Cardiac muscle cell (in vitro differentiated cells and primary cell): ENCODE measurements at places on chromosomes 2 and 18. TPM values are rescaled to one million over a fixed set of nuclear protein-coding genes. Genes with fewer than 3 reads are reported as not detected.

Gene CCL20
- not detected in 2 replicates for total RNA-seq

GRCh38 chr18:51342815-51343214 is 145.3 kb upstream of the MEX3C start:
- DNase-seq, result peak; percentile 80
- H3K27me3 ChIP-seq, result no peaks in the 10 kb centered on the region
- H3K4me1 ChIP-seq, result no peaks in the 10 kb centered on the region

- no peaks in the 10 kb centered on the region for H3K4me1 ChIP-seq
- H3K4me3 ChIP-seq, result no peak overlapping the region
- DNase-seq, result no peak
- no peaks in the 10 kb centered on the region for H3K27me3 ChIP-seq
- H3K27ac ChIP-seq, result no peak overlapping the region
Observed at GRCh38 chr2:8332646-8333045, 349.2 kb upstream of the ID2 start.

GRCh38 chr2:204279819-204280218 is 265.5 kb upstream of the PARD3B start:
- no peak overlapping the region for H3K27ac ChIP-seq
- H3K4me1 ChIP-seq, result no peaks in the 10 kb centered on the region
- no peaks in the 10 kb centered on the region for H3K36me3 ChIP-seq
- no peak overlapping the region for H3K4me3 ChIP-seq
- peaks cover 2% of the 10 kb centered on the region for H3K27me3 ChIP-seq

Gene GKN1
- total RNA-seq, result not detected in 2 replicates

- H3K4me3 ChIP-seq, result no peak within 1 kb of the TSS
- H3K27me3 ChIP-seq, result no peaks in the 10 kb centered on the region
- H3K4me1 ChIP-seq, result peaks cover 21% of the 10 kb centered on the region
- H3K27ac ChIP-seq, result no peak within 1 kb of the TSS
- DNase-seq, result peak; percentile 40
- H3K36me3 ChIP-seq, result no peaks in the 10 kb centered on the region
Observed at GRCh38 chr2:174764280-174765255, at the start of gene CHRNA1. TSS of gene CHRNA1 (minus strand) at chr2:174764472. CDS start at chr2:174764394, 78 bp downstream.

DNA sequence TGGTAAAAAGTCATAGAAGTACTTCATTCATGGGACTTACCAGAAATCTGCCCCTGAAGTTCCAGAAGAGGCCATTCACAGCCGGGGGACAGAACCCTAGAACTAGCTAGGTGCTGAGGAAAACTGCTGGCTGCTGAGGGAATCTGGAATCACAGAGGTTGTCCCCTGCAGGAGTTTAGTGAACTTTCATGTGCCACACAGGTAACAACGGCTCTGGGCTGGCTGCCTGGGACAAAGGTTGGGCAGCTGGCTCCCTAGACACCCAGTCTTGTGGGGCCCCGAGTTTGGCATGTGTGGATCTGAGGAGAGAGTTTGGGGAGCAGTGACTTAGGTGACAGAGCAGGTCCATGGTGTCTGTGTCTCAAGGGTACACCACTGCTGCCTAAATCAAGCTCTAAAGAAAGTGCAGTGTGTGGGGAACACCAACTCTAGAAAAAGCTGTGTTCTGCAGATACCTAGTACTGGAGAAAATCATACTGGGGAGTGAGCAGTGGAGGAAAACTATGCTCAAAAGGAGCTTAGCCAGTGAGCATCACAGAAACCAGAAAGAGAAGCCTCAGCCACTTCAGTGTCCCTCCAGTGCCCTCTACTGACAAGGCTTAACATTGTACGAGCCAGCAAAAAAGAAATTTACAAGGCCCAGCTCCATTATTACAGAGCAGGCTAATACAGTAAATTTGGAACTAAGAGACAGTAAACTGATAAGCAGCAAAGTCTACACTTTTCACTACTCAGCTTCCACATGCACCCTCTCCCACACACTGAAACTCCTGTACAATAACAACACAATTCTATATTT is 15.2 kb downstream of the GALNT3 start:
- no peak overlapping the region for H3K4me3 ChIP-seq
- H3K27me3 ChIP-seq, result no peaks in the 10 kb centered on the region
- H3K36me3 ChIP-seq, result no peaks in the 10 kb centered on the region
- H3K4me1 ChIP-seq, result no peaks in the 10 kb centered on the region

- no peak overlapping the region for H3K4me3 ChIP-seq
- no peak overlapping the region for H3K27ac ChIP-seq
- no peaks in the 10 kb centered on the region for H3K36me3 ChIP-seq
- H3K4me1 ChIP-seq, result no peaks in the 10 kb centered on the region
- no peak for DNase-seq
Observed at GRCh38 chr2:181750305-181750704, 70.0 kb upstream of the NEUROD1 start.

GRCh38 chr18:14970027-14970426 is 222.1 kb downstream of the ANKRD30B start:
- no peak for DNase-seq
- no peaks in the 10 kb centered on the region for H3K4me1 ChIP-seq
- H3K27me3 ChIP-seq, result no peaks in the 10 kb centered on the region
- no peak overlapping the region for H3K4me3 ChIP-seq

Gene ESPNL
- 4.3 and 8.5 TPM in 2 replicates for total RNA-seq

Gene RBM45
- 10.7 and 13.3 TPM in 2 replicates for total RNA-seq

- H3K36me3 ChIP-seq, result no peaks in the 10 kb centered on the region
- peaks cover 21% of the 10 kb centered on the region for H3K4me1 ChIP-seq
- H3K4me3 ChIP-seq, result no peak overlapping the region
- DNase-seq, result no peak
Observed at GRCh38 chr2:180655842-180656454, 324.5 kb upstream of the UBE2E3 start.

- DNase-seq, result no peak
- no peaks in the 10 kb centered on the region for H3K27me3 ChIP-seq
- H3K36me3 ChIP-seq, result no peaks in the 10 kb centered on the region
- peak overlapping the region; percentile 78 for H3K27ac ChIP-seq
- no peak overlapping the region for H3K4me3 ChIP-seq
Observed at GRCh38 chr2:110747522-110748488, 15.4 kb downstream of the ACOXL start.

- peaks cover 5% of the 10 kb centered on the region for H3K4me1 ChIP-seq
- H3K4me3 ChIP-seq, result no peak overlapping the region
- H3K27me3 ChIP-seq, result no peaks in the 10 kb centered on the region
- no peak overlapping the region for H3K27ac ChIP-seq
Observed at GRCh38 chr2:111184725-111185310, 64.1 kb downstream of the BCL2L11 start.

- H3K36me3 ChIP-seq, result no peaks in the 10 kb centered on the region
- H3K4me1 ChIP-seq, result no peaks in the 10 kb centered on the region
- H3K27ac ChIP-seq, result no peak overlapping the region
- H3K4me3 ChIP-seq, result no peak overlapping the region
Observed at GRCh38 chr18:40867459-40867858, 1087.6 kb upstream of the PIK3C3 start.

DNA sequence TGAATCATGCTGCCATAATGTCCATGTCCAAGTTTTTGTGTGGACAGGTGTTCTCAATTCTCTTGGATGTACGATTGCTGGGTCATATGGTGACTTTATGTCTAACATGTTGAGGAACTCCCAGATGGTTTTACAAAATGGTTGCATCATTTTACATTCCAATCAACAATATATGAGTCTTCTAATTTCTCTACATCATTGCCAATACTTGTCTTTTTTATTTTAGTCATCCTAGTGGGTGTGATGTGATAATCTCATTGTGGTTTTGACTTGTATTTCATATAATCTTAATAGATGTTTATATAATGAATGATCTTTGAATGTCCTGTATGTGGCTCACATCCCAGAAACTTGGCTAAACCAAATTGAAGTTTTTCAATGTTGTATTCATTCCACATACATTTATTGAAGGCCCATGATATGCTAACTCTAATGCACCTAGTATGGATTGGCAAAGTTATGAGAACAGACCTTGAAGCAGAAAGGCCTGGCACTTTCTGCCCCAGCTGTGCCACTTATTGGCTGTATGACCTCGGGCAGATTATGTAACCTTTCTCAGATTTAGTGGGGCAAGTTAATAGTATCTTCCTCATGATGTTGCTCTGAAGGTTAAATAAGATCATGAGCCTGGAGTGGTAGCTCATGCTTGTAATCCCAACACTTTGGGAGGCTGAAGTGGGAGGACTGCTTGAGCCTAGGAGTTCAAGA is 205.4 kb downstream of the RAB3GAP1 start:
- DNase-seq, result no peak
- H3K36me3 ChIP-seq, result no peaks in the 10 kb centered on the region
- H3K4me3 ChIP-seq, result no peak overlapping the region
- no peaks in the 10 kb centered on the region for H3K27me3 ChIP-seq
- H3K27ac ChIP-seq, result no peak overlapping the region
- no peaks in the 10 kb centered on the region for H3K4me1 ChIP-seq

GRCh38 chr18:23353459-23353858 is 99.6 kb upstream of the RIOK3 start:
- DNase-seq, result no peak
- H3K4me1 ChIP-seq, result peaks cover 4% of the 10 kb centered on the region
- no peak overlapping the region for H3K27ac ChIP-seq

Gene SULT1C2
- total RNA-seq, result 3.2 and 3.8 TPM in 2 replicates

Gene SLC39A6
- total RNA-seq, result 24.1 and 35.0 TPM in 2 replicates

DNA sequence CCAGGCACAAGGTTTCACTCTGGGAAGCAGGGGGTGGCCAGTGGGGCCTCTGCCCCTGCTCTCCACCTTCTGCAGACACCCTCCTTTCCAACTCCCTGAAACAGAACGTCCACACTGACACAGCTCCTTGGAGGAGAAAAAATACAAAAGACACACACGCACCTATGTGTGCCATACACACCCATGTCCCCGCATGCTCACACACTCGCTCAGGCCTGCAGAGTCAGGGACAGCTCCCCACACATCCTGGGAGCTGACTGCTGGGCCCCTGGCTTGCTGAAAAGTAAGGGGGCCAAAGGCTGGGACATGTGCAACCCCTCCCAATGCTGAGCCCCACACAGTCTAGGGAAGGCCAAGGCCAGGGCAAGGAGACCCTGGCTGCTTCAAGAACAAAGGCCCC is 200.5 kb downstream of the TNS1 start:
- peaks cover 3% of the 10 kb centered on the region for H3K36me3 ChIP-seq
- peaks cover 6% of the 10 kb centered on the region for H3K4me1 ChIP-seq
- H3K27ac ChIP-seq, result no peak overlapping the region
- H3K27me3 ChIP-seq, result peaks cover 6% of the 10 kb centered on the region

Gene PPP4R3B
- total RNA-seq, result 19.5 and 31.1 TPM in 2 replicates

DNA sequence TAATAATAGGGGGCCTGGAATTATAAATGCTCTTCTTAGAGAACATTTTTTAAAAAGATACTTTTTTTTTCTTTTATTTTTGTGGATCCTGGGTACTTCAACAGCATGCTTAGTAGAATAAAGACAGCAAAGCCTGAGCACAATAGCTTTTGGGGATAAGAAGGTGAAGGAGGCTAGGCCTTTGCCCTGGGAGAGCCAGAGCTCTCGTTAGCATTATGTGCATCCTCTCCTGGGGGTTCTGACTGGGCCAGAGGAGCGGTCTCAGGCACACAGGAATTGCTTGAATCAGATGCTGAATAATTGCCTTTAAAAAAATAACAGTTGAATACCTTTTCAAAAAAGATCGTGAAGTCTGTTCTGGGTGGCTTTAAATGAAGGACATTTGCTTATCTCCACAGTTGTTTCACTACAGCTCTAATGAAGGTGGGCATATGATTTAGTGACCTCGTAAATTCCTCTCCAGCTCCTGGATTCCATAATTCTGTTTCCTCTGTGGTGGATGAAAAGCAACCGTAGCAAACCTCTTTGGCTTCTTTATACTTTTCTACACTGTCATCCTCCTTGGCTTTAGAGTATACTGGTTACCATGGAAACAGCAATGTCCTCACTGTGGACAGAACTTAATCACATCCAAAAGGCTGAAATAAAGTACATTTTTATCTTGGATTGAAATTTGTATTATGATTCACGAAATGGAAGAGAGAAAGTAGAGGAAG is 133.8 kb downstream of the MAIP1 start:
- H3K36me3 ChIP-seq, result no peaks in the 10 kb centered on the region
- H3K4me1 ChIP-seq, result no peaks in the 10 kb centered on the region
- no peak overlapping the region for H3K27ac ChIP-seq
- peak; percentile 36 for DNase-seq

Gene CSRNP3
- 10.8 and 13.8 TPM in 2 replicates for total RNA-seq

DNA sequence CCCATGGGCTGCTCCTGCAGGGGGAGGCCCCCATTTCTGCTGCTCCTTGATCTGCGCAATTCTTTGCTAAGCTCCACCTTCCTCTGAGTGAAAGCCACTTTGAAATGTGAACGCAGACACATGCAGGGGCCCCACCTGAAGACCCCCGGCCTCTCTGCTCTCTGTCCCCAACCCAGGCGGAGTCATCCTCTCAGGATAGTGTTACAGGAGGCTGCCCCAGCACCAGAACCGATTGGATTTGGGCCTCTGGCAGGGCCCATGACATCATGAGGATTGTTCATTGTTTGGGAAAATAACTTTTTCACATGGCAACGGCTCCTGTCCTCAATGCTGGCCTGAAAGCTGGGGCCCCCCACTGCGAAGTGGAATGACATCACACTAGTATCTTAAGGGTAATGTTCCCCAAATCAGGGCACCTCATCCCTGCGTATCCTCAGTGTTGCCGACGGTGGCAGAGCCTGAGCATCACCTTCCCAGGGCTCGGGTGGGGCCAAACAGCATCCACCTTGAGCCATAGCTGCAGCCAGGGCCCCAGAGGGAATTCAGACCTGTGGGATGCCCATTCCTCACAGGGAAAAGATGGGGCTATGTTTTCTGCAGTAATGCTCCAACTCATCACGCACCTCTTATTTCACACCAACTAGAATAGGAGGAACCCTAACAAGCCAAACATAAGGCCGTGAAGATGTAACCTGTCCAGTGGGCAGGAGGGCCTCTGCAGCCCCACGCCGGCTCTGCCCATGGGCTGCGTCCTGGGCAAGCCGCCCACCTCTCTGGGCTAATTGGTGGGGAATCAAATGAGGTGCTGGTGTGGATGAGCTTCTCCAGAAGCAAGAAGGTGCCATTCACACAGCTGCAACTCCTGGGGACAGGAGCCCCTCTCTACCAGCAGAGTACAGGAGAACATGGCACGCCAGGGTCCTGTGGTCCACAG is 2.7 kb upstream of the ERFE start:
- no peak overlapping the region for H3K27ac ChIP-seq
- H3K4me3 ChIP-seq, result no peak overlapping the region
- H3K36me3 ChIP-seq, result no peaks in the 10 kb centered on the region
- H3K27me3 ChIP-seq, result peaks cover 42% of the 10 kb centered on the region
- H3K4me1 ChIP-seq, result no peaks in the 10 kb centered on the region
